ENCODE measurements at places on chromosomes 5 and 9. TPM values are rescaled to one million over a fixed set of nuclear protein-coding genes. Genes with fewer than 3 reads are reported as not detected.
A peak's percentile ranks its signal among the peaks of the same experiment; 100 is the strongest.

The C9orf43 gene
- 0.36 TPM for total RNA-seq

DNA sequence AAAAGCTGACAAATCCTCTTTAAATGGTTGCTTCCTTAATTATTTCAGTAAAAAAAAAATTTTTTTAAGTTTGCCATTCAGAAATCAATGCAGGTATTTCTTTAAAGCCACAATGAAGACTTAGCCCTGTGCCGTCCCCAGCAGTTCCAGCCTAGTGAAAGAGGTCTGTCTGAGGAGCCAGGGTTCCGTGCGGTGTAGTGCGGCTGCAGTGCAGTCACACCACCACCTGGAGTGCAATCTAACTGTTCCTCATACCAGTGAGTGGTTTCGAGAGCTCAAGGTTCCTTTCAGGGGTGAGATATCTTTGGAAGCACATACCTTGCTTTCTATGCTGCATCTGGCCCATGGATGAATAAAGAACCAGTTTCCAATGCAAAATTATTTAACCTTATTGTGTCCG lies 87.5 kb downstream of the FANCC start:
- peaks cover 2% of the 10 kb centered on the region for H3K4me1 ChIP-seq
- no peak overlapping the region for H3K27ac ChIP-seq
- H3K27me3 ChIP-seq, result no peaks in the 10 kb centered on the region
- H3K4me3 ChIP-seq, result no peak overlapping the region

DNA sequence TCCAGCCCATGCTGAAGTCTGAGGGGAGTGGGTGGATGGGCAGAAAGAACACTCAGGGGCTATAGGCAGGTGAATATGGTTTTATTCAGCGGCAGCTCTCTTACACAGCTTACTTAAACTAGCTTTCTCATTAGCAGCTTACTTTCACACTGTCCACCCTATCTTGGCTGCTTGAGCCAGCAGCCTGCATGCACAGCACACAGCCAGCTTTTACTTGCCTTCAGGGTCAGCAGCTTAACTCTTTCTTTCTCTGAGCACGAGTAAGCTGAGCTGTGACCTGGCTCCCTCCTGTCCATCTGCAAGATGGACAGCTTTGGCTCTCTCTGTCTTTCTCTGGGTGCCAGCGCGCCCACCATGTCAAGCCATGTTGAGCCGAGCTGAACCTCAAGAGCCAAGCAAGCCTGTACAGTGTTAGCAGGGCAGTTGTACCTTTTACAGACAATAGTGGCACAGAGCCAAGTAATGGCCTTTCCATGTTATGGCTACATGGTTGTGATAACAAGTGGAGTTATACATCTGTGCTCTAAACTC lies 1054.9 kb downstream of the PTPRD start:
- H3K4me3 ChIP-seq, result no peak overlapping the region
- H3K27me3 ChIP-seq, result no peaks in the 10 kb centered on the region
- H3K4me1 ChIP-seq, result no peaks in the 10 kb centered on the region
- no peaks in the 10 kb centered on the region for H3K36me3 ChIP-seq
- no peak for DNase-seq

DNA sequence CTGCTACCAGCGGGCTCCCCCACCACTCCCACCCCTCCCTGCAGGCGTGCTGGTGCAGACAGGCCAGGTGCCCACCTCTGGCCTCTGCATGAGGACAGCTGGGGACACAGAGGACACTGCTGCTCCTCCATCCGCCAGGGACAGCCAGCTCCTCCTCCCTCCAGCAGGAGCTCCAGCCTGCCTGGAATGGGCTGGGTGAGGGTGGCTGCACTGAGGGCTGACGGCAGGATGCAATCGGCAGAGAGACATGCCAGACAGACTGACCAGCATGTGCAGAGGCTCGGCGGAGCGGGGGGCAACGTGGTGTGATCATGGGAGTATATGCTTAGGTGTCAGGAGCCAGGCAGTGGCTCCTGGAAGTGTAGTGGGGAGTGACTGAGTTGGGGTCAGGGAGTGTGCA lies 68.4 kb downstream of the RASGEF1C start:
- H3K4me3 ChIP-seq, result no peak overlapping the region
- no peak overlapping the region for H3K27ac ChIP-seq
- no peaks in the 10 kb centered on the region for H3K4me1 ChIP-seq
- no peak for DNase-seq
- H3K27me3 ChIP-seq, result peaks cover 24% of the 10 kb centered on the region

DNA sequence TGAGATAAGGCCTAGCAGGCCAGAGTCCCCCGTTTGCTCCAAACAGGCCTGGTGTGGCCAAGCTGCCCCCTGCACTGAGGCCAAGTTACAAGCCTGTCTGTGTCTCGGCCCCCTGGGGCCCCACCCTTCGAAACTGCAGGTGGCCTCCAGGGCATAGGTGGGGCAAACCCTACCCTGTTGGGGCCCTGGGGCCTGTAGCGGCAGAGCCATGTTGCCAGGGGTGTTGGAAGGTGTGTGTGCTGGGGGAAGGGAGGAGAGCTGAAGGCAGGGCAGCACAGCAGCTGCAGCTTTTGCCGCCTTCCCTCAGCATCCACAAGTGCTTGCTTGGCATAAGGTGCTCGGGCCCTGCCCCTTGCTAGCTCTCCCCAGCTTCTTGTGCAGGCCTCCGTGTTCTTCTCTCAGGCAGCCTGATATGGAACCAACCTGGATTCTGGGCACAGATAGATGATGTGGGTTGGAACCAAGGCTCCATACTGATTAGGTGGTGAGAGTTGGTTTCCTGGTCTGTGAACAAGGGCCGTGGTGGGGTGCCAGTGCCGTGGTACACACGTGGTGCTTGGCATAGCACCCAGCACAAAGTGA lies 12.7 kb downstream of the IRF1 start:
- no peaks in the 10 kb centered on the region for H3K4me1 ChIP-seq
- H3K36me3 ChIP-seq, result peaks cover 5% of the 10 kb centered on the region
- no peak for DNase-seq
- H3K27me3 ChIP-seq, result no peaks in the 10 kb centered on the region

DNA sequence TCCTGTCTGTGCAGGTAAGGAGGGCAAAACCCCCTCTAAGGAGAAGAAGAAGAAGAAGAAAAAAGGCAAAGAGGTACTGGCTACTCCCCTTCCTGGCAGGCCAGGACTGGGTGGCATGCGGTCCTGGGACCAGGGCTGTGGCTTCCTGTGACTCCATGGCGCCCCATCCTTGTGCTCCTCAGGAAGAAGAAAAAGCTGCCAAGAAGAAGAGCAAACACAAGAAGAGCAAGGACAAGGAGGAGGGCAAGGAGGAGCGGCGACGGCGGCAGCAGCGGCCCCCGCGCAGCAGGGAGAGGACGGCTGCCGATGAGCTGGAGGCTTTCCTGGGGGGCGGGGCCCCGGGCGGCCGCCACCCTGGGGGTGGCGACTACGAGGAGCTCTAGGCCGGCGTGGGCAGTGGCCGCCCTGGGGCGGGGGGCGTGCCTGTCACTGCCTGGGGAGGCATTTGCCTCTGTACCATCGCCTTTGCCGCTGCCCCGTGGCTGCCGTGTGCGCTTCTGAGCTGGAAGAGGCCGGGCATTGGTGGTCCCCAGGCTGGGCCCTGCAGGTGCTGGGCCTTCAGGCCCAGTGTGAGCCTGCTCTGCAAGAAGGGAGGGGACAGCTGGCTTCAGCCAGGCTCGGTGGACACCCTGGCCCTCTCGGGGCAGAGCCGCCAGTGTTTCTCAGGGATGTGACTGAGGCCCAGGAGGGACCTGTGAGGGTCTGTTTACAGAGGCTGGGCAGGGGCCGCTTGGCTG lies 2.0 kb upstream of the AJM1 start:
- no peak overlapping the region for H3K4me3 ChIP-seq
- no peak for DNase-seq
- peaks cover 9% of the 10 kb centered on the region for H3K4me1 ChIP-seq
- H3K27me3 ChIP-seq, result peaks cover 5% of the 10 kb centered on the region
- no peak overlapping the region for H3K27ac ChIP-seq

DNA sequence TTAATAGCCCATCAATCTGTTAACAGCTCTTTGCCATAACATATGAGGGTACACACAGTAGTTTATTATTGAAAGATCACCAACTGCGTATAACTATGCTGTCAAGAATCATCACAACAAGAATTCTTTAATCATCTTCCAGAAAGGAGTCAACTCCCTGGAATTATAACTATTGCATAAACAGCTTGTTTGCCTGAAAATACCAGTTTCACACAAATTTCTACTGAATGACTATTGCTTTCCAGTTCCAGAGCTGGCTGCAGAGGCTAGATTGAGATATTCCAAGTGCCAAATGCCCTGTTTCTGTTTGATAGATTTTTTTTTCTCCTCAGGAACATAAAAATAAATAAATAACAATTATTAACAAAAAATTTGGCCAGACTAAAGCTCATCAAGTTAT lies 444.7 kb downstream of the TLE1 start:
- H3K27ac ChIP-seq, result no peak overlapping the region
- no peaks in the 10 kb centered on the region for H3K27me3 ChIP-seq
- H3K4me1 ChIP-seq, result no peaks in the 10 kb centered on the region
- peak; percentile 47 for DNase-seq
